ENCODE measurements at places on chromosomes 4 and X. TPM values are rescaled to one million over a fixed set of nuclear protein-coding genes. Genes with fewer than 3 reads are reported as not detected.

PIR gene
- total RNA-seq = 19.3 TPM

CETN2 gene
- total RNA-seq = 50.3 TPM

FAM47A gene
- not detected for total RNA-seq

EVC2 gene
- total RNA-seq = 16.2 TPM

ETDB gene
- not detected for total RNA-seq

CCDC110 gene
- total RNA-seq = 5.0 TPM

EVC gene
- total RNA-seq = 35.8 TPM

LGI2 gene
- 1.4 TPM for total RNA-seq

CXXC4 gene
- total RNA-seq = not detected

RHOXF1 gene
- total RNA-seq = not detected

TMPRSS11A gene
- total RNA-seq = not detected

CHM gene
- total RNA-seq = 33.2 TPM

CT45A2 gene
- total RNA-seq = not detected

PCDH18 gene
- 54.5 TPM for total RNA-seq

TRIM2 gene
- total RNA-seq = 40.6 TPM

CXCL5 gene
- total RNA-seq = 0.32 TPM

Measured in articular chondrocyte of knee joint (primary cell).